Bronchial epithelial cell (primary cell): ENCODE measurements at places on chromosomes 1 and 21.

DNA sequence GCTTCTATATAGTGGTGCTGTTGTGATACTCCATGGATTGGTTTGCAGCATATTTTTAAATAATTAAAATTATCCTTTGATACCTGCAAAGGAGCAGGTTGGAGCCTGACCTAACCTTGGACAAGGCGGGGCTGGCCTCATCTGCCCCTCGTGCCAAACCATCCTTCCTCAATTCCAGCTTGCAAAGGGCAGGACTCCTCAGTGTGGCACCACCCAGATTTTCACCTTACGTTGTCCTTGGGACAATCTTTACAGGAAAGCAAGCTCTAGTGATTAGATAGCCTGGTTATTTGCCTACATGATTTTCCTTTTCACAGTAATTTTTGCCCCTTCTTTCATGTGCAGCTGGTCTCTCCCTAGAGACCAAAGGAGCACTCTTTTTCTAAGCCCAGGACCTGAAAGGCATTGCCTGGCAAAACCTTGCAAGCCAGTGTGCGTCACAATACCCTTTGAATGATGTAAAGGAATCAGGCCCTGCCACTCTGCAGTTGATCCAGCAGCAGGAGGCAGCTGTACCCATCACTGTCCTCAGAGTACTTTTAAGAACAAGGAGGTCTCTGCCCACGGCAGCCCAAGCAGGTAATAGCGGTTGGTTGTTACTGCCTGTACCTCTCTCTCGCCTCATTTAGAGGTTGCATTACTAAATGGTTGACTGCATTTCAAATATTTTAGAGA is 99.4 kb downstream of the ADSS2 start:
- no peak for DNase-seq

DNA sequence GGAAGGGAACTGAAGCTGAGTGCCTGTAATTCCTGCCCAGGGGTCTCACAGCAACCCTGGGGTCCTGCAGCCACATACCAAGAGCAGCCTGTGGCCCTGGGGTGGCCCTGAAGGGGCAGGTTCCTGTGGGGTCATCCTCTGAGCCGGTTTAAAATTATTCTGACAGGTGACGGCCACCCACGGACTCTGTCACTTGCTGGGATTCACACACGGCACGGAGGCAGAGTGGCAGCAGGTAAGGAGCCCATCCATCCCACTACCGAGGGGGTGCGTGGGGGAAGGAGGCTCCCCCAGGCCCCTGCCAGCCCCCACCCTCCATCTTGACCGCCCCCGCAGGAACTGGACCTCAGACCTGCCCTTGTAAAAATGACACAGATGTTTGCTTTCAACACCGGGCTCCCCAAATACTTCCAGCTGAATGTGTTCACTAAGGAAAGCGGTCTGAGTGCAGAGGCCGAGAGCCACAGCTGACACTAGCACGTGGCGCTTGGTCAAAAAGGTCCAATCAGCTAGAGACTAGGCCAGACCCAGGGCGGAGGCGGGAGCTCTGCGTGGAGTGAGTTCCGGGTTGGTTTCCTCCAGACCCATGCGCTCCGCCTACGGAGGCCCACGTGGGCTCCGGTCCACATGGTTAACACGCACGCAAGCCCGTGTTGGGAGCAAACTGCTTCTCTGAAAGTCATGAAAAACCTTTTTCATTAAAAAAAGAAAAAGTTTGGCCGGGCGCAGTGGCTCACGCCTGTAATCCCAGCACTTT is 10.0 kb downstream of the YBEY start:
- DNase-seq = no peak

GRCh38 chr1:53344921-53345838 is 17.3 kb upstream of the LRP8 start:
- DNase-seq = no peak

- DNase-seq = peak; percentile 91
These were observed 27.5 kb upstream of the ROR1 start for GRCh38 chr1:63746129-63746864.

GRCh38 chr21:19228226-19228625 is 824.6 kb upstream of the TMPRSS15 start:
- DNase-seq = no peak
